ENCODE measurements at places on chromosomes 5 and 9. TPM values are rescaled to one million over a fixed set of nuclear protein-coding genes. Genes with fewer than 3 reads are reported as not detected.

PCDHA3 gene
- not detected for total RNA-seq

GRCh38 chr5:176879663-176880361, 19.3 kb downstream of the HK3 start:
- no peak for DNase-seq

GLRA1 gene
- not detected for total RNA-seq

DNA sequence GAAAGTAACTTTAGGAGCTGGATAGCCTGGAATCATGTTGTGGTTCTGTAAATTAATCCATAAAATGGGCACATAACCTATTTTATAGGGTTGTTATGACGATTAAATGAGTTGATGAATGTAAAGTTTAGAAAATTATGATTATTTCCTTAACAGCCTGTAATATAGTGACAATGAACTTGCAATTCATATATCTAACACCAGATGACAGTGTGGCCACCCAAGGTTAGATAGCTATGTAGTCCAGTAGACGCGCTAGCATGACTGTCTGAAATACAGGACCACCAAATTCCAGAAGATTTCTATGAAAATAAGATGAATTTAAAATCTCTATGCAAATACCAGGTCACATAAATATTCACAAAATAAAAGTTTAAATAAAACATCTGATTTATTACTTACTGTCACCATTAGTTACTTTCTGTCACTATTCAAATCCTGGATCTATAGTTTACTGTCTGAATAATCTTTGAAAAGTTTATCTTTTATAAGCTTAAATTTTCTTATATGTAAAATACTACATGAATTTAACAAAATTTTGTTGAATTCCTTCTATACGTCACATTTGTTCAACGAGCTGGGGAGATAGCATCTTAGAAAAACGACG, 26.1 kb upstream of the MACIR start:
- DNase-seq = peak; percentile 48

DNA sequence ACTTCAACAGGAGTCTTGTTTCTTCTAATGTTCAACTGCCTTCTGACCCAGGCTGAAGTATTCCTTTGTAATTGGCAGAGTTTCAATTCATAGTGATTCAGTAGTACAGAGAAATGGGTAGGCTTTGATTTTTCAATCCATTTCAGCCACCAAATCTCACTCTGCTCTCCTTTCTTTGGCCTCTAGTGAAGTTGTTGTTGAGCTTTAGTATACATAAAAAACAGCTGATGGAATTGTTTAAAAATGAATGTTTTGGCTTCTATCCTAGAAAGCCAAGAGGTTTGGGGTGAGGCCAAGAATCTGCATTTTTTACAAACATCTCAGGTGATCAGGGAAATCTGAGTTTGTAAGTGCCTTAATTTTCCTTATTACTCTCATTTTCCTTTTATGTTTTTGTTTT, 182.9 kb upstream of the MAP1B start:
- DNase-seq = no peak

SH3PXD2B gene
- 18.5 TPM for total RNA-seq

DNA sequence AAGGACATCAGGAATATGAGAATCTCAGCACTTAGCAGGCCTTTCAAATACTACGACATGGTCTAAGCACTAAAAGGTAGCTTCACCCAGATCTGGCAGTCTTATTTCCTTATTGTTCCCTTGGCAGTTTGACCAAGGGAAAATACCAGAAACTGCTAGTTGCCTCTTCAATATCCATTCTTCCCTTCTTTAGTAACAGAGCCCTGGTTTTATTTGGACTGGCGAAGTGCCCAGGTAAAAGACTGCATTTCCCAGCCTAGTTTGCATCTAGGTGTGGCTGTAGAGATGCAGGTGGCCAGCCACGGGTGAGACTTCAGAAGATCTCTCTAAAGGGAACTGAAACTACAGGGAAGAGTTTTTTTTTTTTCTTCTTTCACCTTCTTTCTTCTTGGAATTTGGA, 21.6 kb downstream of the DMRT2 start:
- DNase-seq = no peak

DNA sequence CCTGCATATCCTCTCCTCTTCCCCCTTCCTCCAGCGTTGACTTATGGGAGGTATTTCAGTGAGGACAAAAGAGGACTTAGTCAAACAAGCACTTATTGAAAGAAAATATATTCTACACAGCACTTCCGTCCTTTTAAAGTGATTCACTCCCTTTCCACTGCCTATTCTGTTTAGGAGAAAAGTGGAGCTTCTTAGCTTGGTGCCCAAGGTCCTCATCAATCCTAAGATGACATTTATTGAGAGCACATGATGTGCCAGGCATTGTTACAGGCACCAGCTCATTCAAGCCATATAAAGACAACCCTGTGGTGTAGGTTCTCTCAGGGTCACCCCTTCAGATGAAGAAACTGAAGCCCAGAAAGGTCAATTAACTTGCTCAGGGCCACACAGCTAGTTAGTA, 95.9 kb downstream of the KCNIP1 start:
- DNase-seq = no peak

- peak; percentile 51 for DNase-seq
Observed at GRCh38 chr5:120304663-120305062, 159.4 kb upstream of the PRR16 start.

DNA sequence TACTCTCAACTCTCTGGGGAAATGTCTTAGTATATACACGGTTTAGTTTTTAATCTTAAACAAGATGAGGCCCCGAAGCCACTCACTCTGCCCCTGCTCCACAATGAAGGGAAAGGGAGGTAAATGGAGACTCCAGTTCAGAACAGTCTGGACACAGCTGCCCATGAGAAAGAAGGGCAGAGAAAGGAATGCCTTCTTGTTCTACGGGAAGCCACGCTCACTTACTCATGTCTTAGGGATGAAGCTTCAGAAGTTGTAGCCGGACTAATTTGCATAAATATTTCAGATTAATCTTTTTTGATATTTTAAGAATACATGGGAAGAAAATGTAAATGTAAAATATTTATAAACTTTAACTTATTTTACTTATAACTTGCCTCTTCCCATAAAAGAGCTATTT, 94.0 kb downstream of the COL23A1 start:
- DNase-seq = no peak

PCSK5 gene
- 0.36 TPM for total RNA-seq

GRCh38 chr5:150734579-150735384, 24.0 kb downstream of the DCTN4 start:
- DNase-seq = peak; percentile 6

DNA sequence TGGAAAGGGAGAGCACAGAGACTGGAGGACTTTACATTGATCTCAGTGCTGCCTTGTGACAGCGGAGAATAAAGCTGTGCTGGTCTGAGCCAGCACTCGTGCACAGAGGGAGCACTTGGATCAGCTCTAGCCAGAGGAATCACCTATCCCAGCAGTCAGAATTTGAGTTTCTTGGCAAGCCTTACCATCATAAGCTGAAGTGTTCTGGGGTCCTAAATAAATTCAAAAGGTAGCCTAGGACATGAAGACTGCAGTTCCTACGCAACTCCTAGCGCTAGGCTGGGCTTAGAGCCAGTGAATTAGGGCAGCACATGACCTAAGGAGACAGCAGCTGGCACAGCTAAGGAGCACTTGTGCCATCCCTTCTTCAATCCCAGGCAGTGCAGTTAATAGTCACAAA, 119.5 kb downstream of the HMHB1 start:
- DNase-seq = no peak

- DNase-seq = no peak
Observed at GRCh38 chr5:59458966-59459729, 434.4 kb downstream of the PDE4D start.

DNA sequence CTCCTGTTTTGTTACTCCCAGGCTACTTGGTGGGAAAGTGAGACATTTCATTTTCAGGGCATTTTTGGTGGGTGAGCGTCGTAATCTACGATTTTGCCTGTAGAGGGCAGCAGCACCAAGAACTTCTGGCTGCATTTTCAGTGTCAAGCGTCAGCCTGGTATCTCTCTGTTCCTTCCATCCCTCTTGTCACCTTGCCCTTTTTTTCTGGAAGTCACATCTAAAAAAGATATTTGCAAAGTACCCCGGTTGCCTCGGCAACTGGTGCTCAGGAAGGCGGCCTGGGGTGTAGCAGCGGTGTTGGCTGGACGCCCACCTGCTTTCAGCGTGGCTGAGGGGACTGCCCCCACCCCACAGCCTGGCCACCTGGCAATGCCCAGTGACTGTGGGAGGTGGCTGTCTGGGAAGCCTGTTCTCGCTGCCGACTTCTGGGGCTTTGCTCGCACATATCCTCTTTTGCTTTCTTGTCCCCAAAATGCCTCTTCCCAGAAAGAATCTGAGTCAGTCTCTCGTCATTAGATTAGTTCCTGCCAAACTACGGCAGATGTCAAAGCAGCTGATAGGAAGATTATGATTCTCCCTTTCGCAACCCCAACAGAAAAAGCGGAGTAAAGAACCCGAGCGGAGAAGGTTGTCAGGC, 84.5 kb downstream of the ACER2 start:
- peak; percentile 33 for DNase-seq

FREM1 gene
- 0.88 TPM for total RNA-seq

GRCh38 chr5:60916646-60917045, 28.2 kb downstream of the ERCC8 start:
- no peak for DNase-seq

- no peak for DNase-seq
Observed at GRCh38 chr5:153988510-153988909, 50.2 kb downstream of the FAM114A2 start.

GRCh38 chr9:38639577-38639940, 19.2 kb upstream of the ANKRD18A start:
- DNase-seq = no peak

GRCh38 chr5:127521138-127521770, 3.8 kb downstream of the PRRC1 start:
- DNase-seq = no peak

DNA sequence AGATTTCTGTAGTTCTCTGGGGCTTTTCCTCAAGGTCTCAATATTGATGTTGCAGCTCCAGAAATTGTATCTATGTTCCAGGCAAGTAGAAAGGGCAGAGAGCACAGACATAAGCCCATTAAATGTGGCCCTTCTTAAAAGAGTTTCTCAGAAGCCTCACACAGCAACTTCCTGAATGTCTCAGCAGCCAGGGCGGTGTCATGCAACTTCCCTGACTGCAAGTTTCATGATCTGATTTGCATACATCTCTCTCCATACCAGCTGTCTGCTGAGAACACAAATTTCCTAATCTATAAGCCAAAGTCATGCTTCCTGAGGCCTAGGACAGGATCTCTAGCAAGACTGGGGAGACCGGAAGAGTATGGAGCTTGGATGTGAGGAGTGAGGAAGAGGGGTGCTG, 13.0 kb downstream of the RGS7BP start:
- no peak for DNase-seq

- DNase-seq = no peak
Observed at GRCh38 chr5:154031937-154032489, 6.7 kb downstream of the FAM114A2 start.

DNA sequence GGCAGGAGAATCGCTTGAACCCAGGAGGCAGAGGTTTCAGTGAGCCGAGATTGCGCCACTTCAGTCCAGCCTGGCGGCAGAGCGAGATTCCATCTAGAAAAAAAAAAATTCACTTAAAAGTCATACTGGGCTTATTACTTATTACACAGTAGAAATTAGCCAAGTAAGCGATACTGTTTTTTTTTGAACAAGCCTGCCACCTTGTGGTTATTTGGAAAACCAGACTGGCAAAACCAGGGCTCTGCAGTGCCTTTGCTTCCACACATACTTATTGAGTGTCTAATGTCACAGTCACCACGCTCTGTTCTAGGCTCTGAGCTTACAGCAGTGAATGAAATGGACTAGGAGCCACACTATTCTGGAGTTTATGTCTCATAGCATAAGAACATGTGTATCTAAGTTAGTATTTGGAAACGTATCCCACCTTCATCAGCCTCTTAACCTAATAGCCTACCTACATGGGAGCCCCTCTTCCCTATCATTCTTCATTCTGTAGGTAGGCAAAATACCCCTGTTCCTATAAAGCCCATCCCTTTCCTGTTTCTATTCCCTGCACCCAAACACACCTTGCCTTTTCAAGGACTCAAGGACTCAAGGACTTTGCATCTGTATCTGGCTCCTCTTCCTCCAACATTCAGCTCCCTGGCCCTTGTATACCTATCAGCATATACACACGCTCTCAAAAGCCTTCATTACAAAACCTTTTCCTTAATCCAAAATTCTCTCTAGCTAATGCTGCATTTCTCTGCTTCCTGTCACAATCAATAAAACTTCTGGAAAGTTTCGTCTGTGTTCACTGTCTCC, 13.9 kb upstream of the BASP1 start:
- peak; percentile 61 for DNase-seq

CCDC180 gene
- 0.72 TPM for total RNA-seq

DOCK2 gene
- total RNA-seq = 12.5 TPM

DNA sequence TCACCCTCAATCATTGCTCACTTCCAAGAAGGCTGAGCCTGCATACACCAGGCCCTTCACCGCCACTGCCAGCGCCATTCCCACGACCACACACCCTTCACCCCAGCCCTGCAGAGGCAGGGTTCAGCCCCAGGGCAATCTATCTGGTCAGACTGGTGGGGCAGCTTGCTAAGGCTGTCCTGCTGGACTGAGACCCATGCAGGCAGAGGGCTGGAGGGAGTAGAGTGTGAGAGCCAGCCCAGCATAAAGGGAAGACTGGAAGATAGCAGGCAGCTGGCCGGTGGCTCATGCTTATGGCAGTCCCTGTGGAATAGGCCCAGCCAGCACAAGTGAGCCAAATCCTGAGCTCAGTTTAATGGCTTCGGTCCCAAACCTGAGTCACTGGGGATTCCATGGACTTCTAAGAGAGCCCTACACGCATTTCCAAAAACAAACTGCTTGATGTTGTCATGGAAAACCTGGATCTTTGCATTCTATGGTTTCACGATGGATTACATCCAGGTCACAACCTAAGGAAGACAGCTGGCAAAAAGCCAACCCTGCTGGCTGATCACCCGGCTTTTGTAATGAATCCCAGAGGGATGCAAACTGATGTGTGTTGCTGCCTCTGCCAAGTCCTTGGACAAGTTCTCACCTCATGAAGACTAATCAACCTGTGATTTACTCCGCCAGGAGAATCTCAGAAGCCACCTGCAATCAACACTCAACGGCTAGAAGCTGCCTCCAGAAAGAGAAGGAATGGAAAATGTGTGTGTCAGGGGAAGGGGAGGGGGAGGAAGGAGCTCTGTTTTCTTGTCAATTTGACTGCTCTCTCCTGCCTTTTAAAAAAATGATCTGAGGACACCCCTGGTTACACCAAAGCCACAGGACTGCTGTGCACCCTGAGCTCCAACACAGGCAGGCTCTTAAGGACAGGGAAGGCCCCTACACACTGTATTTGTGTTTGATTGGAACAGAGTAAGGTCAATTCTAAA, 143.6 kb downstream of the LHFPL2 start:
- peak; percentile 100 for DNase-seq

PCAT7 gene
- 0.36 TPM for total RNA-seq

GRCh38 chr9:135990468-135991429, 29.6 kb upstream of the UBAC1 start:
- peak; percentile 50 for DNase-seq

DNA sequence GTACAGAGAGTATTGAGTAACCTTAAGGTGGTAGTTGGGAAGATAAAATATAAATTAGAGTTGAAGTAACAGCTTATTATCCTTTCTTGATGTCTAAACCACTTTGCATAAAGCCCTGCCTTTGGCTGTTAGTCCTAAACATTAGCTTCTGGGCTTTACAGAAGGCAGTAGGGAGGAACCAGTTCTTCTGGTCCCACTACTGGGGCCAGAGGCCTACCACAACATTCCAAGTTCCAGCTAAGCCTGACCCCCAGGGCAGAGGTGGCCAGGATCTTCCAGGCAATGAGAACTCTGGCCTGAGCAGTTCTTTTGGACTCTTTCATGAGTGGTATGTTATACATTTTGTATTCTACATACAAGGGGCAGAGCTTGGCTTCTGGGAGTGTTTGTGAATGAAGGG, 26.1 kb downstream of the DNAI1 start:
- DNase-seq = no peak

GRCh38 chr5:56607551-56607950, 207.8 kb upstream of the MAP3K1 start:
- DNase-seq = peak; percentile 11

GRCh38 chr5:116076496-116076895, 8.3 kb upstream of the COMMD10 start:
- no peak for DNase-seq
